ENCODE measurements at places on chromosomes 4 and X.

DNA sequence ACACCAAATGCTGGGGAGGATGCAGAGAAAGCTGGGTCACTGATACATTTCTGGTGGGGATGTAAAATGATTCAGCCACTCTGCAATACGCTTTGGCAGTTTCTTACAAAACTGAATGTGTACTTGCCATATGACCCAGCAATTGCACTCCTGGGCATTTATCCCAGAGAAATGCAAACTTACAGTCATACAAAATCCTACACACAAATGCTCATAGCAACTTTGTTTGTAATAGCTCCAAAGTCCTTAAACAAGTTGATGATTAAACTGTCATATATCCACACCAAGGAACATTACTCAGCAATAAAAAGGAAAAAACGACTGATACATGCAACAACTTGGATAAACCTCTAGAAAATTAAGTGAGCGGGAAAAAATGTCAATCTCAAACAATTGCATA, 12.3 kb downstream of the MID1 start:
- no peak for DNase-seq

DNA sequence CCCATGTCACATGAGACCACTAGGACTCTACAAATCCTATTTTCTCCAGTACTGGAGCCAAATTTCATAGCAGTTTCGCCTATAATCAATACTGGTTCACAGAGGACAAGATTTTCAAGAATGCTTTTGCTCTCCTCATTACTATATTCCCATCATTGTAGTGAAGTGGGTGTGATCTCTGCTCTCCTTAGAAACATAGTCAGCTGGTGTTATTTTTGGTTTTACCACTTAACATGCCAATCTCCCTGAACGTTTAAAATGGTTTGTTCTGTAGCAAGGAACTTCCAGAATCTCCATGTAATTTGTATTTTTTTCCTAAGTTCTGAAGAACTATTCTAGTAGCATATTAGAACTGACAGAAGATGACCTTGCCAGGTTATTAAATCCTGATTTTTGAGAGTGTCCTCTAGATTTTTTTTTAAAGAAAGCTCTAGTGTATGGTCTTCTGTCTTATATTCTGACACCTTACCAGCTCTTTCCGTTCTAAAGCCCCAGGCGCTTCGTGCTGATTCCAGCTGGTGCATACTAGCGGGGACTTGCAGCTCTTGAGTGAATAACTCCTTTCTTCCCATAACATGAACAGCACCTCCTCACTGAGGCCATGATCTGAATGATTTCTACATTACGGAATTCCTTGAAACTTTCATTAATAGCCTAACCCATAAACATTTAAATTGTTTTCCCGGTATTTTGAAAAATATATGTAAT, 1372.9 kb downstream of the TECRL start:
- no peak for DNase-seq

- no peak for DNase-seq
Measured at GRCh38 chr4:120084327-120084726, 17.7 kb upstream of the MAD2L1 start.

DNA sequence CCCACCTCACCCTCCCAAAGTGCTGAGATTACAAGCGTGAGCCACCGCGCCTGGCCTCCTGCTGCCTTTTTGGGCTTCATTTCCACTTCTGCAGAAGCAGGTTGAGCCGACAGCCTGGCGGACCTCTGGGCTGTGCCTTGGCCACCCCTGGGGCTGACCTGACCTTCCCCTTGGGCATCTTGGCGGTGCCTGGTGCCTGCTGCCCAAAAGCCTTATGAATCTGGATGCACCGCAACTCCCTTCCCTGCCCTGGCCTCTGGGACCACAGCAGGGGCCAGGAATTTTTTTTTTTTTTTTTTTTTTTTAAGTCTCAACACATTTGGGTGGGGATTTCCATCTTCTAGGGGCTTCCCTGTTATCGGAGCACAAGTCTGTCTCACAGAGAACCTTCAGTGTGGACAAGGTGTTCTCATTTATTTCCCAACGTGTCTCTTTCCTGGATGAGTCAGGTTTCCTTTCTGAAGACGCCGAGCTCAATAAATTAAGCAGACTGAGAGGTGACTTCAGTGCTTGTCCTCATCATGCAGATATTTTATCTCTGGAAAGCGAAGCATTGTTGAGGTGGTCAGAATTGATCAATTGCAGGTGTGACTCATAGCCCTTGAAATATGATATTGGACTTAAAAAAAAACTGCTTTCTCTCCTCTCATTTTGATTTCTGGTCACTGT, 79.7 kb downstream of the SHROOM2 start:
- no peak for DNase-seq
